ENCODE measurements at places on chromosomes 16 and 17.

DNA sequence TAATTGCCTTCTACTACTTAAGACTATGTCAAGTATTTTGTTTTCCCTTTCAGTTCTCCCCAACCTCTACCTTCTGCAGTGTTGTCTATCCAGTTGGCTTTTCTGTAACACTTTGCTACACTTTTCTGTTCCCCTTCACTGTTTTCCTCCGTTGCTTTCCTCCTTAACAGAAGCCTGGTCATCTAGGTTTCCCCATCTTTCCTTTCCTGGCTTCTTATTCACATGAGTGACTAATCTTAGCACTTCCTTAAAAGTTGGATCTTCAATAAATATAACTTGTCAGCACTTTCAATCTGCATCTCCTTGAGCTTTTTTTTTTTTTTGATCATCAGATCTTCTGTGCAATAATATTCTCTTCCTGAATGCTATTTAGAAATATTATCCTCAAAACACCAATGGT, 2.8 kb upstream of the SLFN11 start:
- DNase-seq, result no peak

DNA sequence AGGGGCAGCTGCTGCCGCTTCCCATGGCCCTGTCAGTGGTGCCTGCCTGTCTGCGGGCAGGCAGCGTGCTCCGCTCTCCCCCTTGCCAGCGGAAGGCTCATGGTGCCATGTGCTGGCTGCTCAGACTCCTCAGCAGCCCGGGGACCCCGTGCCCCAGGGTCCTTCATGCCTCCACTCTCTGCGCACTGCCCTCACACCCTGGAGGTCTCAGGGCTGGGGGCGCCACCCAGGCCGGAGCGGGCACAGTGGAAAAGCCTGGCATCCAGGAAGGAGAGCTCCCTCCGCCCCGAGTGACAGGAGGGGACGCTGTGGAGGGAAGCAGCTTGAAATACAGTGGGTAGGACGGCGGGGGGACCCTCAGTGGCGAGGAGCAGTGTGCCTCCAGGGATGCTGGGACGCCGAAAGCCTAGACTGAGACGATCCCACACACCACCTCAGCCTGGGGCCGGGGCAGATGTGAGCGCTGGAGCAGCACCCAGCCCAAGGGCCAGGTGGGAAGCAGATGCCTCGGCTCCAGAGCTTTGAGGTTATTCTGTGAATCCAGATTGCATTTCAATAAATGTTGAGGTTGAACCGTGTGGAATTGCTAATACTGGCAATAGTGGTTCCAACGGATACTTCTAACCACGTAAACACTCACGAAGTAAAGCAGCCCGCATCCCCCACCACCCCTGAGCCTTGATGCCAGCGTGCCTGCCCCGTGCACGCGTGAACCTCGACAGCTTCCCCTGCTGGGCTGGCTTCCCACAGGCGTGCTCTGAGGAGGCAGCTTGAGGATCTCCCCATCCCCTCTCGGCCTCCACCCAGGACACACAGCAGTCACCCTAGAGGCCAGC, 6.5 kb downstream of the TMEM204 start:
- no peak for DNase-seq

DNA sequence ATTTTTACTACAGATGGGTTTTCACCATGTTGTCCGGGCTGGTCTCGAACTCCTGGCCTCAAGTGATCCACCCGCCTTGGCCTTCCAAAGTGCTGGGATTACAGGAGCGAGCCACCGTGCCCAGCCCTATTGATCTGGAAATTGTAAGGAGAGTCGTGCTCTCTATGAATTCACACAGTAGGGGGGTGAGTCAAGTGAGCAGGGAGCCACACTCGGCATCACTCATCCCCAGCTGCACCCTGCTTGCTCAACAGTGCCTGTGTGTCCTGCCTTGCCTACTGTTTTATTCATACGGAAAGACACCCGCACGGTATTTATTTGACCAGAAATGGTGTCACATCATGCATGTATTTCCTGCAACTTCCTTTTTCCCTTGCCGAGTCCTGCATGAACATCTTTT, 157.2 kb upstream of the FOXF1 start:
- DNase-seq, result no peak

GRCh38 chr16:89561142-89561883, 831 bp downstream of the RPL13 start:
- DNase-seq, result no peak

DNA sequence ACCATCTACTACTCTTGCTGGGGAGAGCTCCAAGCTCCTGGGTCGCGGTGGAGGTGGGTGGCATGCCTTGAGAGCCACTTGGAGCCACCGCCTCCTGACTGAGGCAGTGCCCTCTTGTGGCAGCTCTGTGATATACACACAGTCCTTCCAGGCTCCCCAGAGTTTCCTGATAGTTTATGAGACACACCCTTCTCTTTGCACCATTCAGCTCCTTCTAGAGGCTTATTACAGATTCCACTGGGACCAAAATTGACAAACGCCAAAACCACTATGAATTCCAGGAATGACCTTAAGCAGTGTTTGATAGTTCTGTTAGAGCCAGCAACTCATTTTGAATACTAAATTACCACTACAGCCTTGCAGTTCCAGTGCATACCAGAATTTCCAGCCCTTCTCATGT, 170.1 kb upstream of the CDH13 start:
- DNase-seq, result no peak

GRCh38 chr17:72702136-72702735, 390.3 kb downstream of the SLC39A11 start:
- DNase-seq, result no peak

DNA sequence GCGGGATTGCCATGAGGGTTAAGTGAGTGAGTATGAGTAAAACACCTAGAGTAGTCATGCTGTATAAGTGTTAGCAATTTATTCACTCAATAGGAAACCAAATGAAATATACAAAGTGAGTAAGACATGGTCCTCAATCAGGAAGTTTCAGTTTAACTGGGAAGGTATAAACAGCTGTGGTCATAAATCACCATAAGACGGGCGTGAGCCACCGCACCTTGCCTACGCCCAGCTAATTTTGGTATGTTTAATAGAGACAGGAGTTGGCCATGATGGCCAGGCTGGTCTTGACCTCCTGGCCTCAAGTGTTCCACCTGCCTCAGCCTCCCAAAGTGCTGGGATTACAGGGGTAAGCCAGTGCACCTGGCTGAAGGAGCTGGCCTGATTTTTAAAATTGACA, 27.0 kb downstream of the RNF135 start:
- DNase-seq, result no peak

- DNase-seq, result no peak
Measured at GRCh38 chr17:216625-217024, 35.2 kb upstream of the DOC2B start.

DNA sequence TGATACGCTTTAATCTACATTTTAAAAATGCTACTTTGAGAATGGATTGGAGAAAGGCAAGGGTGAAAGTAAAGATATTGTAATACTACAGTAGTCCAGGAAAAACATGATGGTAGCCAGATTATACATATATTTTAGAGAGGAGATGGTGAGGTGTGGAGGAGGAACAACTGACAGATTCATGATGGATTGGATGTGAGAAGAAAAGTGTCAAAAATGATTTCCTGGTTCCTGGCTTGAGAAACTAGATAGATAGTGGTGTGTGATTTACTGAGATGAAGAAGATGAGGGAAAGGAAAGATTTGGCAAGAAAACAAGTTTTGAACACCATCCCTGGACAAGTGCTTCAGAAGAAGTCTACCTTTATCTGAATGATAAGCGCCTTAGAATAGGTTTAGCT, 80.5 kb downstream of the CHD9 start:
- DNase-seq, result no peak

DNA sequence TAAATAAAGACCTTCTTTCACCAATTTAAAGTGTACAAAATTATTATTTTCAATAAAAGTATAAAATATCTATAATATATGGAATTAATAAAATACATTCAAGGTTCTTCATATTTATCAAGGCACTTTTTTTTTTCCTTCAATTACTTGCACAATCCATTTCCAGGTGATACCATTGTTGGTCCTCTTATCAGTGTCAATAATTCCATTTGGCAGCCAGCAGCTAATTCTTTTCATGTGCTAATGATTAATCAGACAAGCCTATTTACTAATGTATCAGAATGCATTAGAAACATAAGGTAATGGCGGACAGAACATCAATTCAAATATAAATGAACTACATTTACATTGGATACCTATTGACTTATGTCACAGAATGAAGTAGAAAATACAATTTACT, 622.2 kb downstream of the TOX3 start:
- DNase-seq, result no peak

GRCh38 chr17:77315551-77316190, 174.9 kb downstream of the SEC14L1 start:
- DNase-seq, result no peak

DNA sequence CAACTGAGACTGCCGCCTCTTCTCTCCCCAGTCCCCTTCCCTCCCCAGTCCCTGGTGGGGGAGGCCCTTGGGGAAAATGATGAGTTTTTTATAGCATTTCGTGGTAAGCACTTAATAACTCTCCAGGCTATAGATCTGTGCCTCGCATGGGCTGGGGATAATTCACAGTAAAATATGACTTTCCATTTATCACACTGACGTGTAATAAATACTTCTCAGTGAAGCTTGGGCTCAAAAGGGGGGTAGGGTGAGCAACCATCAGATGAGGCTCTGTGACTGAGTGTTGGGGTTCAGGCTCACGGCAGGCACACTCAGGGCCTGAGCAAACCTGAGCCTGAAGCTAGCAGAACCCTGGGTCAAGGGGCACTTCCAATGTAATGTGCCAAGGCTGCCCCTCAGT, 101.6 kb downstream of the CCT6B start:
- DNase-seq, result no peak

GRCh38 chr17:58277107-58277801, 3.5 kb downstream of the MPO start:
- no peak for DNase-seq

DNA sequence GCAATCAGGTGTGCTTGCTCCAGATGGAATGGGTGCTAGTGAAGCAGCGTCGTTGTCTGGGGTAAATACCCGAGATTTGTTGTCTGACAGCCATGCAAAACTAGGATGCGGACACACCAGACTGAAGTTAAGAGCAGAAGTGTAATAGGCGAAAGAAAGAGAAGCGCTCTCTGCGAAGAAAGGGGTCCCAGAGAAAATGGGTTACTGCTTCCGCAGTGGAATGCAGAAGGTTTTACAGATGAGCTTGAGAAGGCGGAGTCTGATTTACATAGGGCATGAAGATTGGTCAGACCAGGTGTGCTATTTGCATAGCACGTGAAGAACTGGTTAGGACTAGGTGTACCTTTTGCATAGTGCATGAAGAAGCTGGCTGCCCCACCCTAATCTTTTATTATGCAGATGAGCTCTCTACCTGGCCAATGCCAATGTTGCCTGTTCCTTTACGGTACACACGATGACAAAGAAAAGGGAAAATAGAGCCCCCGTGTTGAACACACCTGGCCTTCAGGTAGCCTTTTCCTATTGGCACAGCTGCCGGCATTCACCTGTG, 32.0 kb upstream of the SNN start:
- DNase-seq, result no peak

DNA sequence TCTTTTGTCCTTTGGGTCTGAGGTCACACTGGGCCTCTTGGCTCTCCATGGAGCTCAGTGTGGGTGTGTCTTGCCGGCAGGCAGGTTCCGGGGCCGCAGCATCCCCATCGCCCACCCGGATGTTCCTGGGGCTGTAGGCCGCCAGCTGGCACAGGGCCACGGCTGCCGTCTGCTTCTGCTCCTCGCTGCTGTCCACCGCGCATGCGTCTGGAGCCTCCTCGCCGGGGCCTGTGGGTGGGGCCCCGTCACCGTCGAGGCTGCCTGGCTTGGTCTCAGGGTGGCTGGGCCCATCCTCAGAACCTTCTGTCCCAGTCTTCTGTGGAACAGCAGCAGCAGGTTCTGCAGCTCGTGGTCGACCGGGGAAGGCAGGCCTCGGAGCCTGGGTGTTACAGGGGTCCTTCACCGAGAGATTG, 9.6 kb downstream of the ZNF750 start:
- DNase-seq, result no peak

DNA sequence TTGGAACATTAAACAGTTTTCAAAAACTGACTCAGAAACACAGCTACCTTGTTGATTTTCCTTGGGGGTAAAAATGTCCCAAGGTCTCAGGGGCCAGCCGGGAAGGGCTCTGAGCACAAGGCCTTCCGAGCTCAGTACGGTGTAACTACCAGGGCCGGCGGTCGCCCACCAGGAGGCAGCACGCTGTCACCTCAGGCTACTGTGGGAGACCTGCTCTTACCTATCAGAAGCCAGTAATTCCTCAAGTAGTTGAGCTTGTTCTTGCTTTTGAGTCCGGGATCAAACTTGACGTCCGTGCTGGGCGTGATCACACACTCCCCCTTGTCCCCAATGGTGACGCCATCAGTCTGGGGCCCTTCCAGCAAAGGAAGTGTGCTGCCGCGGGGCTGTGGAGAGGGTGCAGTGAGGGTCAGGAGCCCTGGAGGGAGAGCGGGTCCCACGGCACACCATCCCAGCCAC, 43.4 kb upstream of the ICAM2 start:
- DNase-seq, result peak; percentile 44

DNA sequence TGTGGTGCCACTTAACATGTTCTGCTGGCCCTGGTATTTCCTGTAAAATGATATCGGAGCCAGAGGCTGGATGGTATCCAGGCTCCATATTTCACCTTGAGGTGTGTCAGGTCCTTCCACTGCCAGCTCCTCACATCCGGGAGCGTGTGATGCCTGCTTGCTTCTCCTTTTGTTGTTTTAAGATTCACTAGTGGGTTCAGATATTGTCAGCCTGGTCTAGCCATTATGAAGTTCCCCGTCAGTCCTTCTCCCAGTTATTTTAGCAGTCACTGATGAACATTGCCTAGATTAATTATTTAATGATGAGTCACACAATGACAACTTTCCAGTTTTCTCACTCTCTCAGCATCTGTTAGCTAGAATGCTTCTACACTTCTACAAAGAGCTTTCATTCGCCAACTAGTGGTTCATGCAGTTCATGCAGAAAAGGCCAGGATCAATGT, 11.3 kb downstream of the DNAAF1 start:
- DNase-seq, result no peak

- DNase-seq, result no peak
Measured at GRCh38 chr16:77843405-77843804, 55.0 kb downstream of the VAT1L start.

DNA sequence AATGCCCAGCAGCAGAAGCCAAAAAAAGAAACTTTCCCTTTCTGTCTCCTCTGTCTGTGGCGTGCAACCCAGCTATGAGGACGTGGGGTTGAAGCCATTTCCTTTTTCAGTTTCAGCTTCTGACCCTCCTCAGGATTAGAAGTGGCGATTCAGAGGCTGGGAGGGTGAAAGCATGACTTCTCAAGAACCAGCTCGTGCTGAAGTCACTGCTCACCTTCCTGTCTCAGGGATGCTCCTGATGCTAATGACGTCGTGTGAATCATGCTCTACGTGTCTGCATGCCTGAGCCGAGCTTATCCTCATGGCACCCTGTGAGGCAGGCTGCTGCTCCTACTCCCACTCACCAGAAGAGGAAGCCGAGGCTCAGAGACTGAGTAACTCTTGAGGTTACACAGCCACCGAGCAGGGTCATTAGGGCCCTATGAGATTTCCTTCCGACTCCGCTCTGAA, 5.7 kb upstream of the LPO start:
- DNase-seq, result no peak

- DNase-seq, result no peak
Measured at GRCh38 chr17:39818358-39819000, 45.6 kb downstream of the IKZF3 start.

- no peak for DNase-seq
Measured at GRCh38 chr16:57955572-57956188, 15.2 kb downstream of the CNGB1 start.

GRCh38 chr17:6496116-6496481, 51.8 kb downstream of the PIMREG start:
- DNase-seq, result no peak

GRCh38 chr17:27654654-27655524, 23.9 kb downstream of the LGALS9 start:
- peak; percentile 23 for DNase-seq

GRCh38 chr17:34172390-34172918, 82.6 kb upstream of the CCL2 start:
- no peak for DNase-seq

- no peak for DNase-seq
Measured at GRCh38 chr17:56604691-56605290, 11.3 kb downstream of the NOG start.
